ENCODE measurements at places on chromosomes 13 and 19.

DNA sequence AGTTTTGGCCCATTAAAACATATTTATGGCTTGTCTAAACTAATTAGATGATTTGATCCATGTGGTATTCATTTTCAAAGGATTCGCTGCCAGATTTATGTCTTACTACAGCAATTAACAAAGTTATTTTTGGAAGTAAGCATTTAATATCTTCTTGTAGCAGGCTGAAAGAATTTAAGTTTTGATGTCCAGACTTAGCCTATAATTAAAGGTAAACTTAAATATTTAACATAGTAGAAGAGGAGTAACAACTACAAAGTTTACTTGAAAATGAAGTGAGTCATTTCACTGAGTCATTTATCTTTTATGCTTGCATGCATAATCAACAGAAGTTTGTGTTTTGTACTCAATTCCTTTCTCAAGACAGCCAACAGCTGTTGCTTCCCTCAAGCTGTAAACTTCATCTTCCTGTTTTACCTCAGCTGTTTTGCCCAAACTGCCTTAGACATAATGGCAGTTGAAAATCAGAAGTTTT, 58.1 kb downstream of the EDNRB start:
- DNase-seq = no peak

DNA sequence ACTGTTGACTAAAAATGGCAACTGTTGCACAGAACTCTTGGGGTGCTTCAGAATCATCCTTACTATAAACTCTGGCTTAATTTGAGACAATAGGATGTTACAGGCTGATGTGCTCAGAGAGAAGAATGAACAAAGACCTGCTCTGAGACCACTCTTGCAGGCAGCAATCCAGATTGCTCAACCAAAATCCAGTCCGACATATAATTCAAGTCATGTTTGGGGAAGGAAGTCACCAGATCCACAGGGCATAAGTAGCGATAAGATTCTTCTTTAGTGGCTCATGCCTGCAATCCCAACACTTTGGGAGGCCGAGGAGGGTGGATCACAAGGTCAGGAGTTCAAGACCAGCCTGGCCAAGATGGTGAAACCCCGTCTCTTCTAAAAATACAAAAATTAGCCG, 20.6 kb downstream of the MTMR6 start:
- DNase-seq = no peak

DNA sequence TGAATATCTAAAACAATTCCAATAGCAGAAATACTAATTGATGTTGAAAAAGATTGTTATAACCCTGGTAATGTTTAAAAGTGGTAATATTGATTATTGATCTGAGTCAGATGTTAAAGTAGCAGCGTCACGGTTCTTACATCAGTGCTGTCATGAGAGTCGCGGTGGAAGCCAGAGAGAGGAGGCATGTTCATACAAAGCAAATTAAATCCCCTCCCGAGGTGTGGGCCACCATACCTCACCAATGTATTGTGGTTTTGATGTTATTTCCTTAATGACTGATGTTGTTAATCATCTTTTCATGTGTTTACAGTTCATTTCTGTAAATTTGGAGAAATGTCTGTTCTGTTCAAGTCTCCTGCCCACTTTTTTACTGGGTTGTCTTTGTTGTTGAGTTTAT, 11.2 kb downstream of the ZNF317 start:
- DNase-seq = no peak

- DNase-seq = no peak
Observed at GRCh38 chr19:41774515-41774980, 19.2 kb downstream of the CEACAM6 start.

DNA sequence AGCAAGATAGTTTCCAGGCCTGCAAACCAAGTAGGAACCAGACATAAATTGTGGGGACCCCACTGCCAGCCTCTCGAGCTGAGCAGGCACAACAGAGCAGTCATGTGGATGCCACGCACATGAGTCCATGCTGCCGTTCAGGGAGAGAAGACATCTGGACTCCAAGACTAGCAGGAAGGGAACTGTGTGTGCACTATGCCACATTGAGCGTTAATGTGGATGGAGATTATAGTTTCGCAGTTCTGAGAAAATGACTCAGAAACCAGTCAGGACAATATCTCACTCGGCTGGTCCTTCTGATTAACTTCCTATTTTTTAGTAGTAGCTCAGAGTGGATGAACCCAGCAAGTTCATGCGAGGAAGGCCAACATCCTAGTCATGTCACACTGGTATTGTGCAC, 124.9 kb downstream of the CRYL1 start:
- no peak for DNase-seq

DNA sequence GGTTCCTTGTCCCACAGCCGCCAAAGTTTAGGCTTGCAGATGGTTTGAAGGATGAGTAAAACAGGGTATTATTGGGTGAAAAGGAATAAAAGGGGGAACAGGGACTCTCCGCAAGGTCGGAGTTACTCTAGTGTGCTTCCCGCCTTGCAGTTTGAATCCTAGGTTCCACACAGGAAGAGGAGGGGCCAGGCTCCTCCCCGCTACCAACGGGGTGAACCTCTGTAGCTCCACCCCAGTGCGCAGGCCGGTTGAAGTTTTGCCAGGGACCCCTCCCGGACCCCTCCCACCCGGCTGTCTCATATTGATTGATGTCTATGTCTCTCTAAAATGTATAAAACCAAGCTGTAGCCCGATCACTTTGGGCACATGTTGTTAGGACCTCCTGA, 11.6 kb upstream of the GTF2F2 start:
- DNase-seq = no peak

DNA sequence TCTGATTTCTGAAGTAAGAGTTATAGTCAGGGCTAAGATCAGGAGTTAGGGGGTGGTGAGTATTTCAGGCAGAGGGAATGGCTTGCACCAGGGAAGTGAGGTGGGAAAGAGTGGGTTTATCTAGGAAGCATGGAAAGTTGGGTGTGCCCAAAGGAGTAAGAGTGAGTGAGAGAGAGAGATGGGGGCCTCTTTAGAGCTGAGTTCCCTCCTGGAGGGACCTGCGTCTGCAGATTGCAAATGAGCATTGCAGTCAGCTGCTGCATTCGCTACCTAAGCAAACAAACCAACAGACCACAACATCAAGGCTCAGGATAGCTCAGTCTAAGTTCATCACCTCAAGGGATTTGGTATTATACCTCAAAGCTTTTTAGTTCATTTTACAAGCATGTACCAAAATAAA, 405.8 kb downstream of the FGF9 start:
- DNase-seq = no peak

DNA sequence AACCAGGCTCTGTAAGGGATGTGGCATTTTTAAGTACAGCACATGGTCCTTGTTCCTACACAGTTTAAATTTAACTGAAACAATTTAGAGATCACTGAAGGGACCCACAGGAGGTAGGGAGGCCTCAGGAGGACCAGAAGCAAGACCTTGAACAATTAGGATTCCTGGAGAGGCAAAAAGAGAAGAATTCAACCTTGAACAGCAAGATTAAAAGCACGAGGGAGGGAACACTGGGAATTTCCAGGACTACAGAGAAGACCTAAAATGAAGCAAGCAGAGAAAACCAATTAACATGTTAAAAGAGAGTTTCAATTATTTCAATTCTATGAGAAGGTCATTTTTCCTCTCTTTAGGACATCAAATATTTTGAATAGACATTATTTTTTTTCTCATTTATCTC, 160.3 kb downstream of the KCTD12 start:
- no peak for DNase-seq

DNA sequence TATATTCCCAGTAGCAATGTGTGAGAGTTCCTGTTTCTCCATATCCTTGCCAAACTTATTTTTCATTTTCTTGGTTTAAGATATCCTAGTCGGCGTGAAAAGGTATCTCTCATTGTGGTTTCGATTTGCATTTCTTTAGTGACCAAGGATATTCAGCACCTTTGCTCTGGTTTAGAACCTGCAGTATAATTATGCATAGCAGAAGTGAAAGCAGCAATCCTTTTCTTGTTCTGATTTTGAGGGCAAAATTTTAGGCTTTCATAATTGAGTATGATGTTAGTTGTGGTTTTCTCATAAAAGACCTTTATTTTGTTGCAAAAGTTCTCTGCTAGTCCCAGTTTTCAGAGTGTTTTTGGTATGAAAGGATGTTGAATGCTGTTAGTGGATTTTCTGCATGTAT, 491.0 kb downstream of the FGF9 start:
- no peak for DNase-seq

DNA sequence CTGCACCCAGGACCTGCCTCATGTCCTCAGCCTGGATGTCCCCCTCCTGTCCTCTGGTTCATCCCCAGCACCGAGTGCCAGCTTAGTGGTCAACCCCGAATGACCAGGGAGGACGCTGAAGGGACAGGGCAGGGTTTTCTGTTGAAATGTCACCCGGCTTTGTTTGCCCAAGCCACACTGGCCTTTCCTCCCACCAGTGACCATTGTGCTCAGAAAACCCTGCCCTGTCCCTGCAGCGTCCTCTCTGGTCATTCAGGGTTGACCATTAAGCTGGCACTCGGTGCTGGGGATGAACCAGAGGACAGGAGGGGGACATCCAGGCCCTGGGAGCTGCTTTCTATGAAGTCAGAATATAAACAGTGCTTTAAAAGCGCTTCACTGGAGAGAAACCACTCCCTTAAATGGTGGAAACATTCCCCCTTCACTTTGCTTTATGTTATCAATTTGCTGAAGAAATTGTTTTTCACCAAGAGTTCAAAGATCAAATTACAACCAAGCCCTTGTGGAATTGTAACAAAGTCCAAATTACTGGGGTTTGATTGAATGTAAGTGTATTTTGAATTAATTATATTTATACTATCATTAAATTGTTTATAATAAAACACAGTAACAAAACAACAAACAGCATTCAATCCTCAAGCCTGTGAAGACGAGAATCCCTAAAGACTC, 21.4 kb downstream of the CARS2 start:
- DNase-seq = no peak

- no peak for DNase-seq
Observed at GRCh38 chr13:71856548-71857043, 10.4 kb downstream of the DACH1 start.

DNA sequence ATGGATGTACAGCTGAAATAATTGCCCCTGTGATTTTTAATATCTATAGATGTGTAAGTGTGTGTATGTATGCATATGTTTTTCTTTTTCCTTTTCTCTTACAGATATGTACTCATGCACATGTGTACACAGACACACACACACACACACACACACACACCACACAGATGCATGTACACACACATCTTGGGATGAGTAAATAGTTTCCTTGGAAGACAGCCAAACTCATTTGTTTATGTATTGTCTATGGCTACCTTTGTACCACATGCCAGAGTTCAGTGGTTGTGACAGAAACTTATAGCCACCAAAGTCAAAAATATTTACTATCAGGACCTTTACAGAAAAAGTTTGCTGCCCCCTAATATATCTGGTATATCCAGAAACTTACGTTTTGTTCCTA, 192.6 kb downstream of the MAB21L1 start:
- DNase-seq = no peak

All from Right ventricle myocardium inferior (tissue), 1 donor.